Panc1 (cell line): ENCODE measurements at places on chromosomes 2 and 18. TPM values are rescaled to one million over a fixed set of nuclear protein-coding genes. Genes with fewer than 3 reads are reported as not detected.

DNA sequence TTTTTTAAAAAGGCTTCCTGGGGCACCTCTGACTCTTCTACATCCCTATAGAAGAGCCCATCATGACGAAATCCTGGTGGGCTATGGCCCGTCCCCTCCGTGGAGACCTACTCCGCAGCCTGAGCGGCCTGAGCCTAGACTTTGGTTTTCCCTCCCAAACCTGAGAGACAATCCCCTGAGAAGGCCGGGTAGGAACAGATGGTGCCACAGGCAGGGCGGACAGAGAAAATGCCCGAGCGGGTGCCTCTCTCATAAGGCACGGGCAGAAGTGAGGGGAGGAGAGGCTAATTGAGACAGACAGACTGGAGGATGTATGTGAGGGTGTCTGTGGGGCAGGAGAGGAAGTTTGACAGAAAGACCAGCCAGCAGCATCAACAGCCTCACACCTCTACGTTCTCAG lies 20.2 kb upstream of the SFXN5 start:
- DNase-seq = no peak

The CAPN14 gene
- total RNA-seq = 0.05 TPM

GRCh38 chr18:11994703-11995444 lies 13.6 kb downstream of the IMPA2 start:
- DNase-seq = no peak

The TMEM163 gene
- not detected for total RNA-seq

The PRADC1 gene
- 18.6 TPM for total RNA-seq

DNA sequence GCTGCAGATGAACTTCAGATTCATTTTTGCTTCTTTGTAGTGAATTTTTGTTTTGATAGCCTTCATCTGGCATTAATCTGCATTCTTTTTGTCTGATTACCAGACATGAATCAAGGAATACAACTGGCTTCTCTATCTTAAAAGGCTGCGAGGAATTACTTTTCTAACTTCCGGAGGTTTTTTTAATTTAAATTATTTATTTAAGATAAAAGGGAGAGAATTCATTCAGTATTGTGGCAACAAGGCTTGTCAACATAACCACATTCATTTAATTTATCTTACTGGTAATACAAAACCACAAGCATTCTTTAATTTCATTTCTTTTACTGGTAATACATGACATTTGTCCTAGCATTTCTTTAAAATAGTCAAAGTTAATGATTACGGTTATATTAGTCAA lies 36.0 kb downstream of the CSRNP3 start:
- DNase-seq = no peak

DNA sequence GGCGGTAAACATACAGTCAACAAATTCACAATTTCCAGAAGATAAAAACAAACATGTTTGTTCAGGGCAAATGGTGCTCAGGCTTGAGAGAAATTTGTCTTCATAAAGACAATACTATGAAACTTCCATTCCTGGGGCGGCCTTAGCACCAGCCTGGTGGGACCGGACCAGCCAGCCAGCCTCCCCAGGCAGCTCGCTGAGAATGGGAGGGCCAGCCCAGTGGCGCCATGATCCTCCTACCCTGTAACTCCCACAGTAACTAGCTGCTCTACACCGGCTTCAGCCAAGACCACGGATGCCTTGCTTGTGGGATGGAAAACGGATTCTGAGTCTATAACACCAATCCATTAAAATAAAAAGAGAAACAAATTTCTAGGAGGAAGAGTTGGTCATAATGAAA lies 24.2 kb upstream of the FHOD3 start:
- no peak for DNase-seq

The CHAC2 gene
- 7.6 TPM for total RNA-seq

- no peak for DNase-seq
Measured at GRCh38 chr2:172278667-172279066, 148.7 kb upstream of the ITGA6 start.

The UCN gene
- 4.4 TPM for total RNA-seq

- DNase-seq = no peak
Measured at GRCh38 chr2:41768310-41768709, 279.5 kb upstream of the PKDCC start.

The DAW1 gene
- total RNA-seq = 0.26 TPM

DNA sequence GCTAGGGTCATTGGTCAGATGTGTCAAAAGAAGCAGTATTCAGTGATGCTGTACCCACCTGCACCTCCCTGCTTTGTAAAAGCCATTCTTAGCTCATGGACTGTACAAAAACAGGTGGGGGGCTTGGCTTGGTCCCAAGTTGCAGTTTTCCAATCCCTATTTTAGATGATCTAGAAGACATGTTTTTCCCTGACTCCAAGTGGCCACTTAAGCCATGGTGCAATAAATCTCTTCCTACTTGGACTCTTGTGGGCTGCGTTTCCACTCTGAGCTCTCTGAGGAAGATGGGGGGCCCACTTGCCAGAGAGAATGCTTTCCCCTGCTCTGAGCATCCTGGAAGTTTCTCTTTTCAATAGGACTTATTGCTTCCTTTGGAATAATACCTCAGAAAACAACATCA lies 57.0 kb upstream of the SPP2 start:
- no peak for DNase-seq

The RTKN gene
- total RNA-seq = 83.1 TPM

The ACAA2 gene
- 50.8 TPM for total RNA-seq

- DNase-seq = no peak
Measured at GRCh38 chr2:226190479-226191252, 609.0 kb downstream of the IRS1 start.
